ENCODE measurements at places on chromosomes 1 and 21.

GRCh38 chr1:154744352-154745035 lies 125.6 kb downstream of the KCNN3 start:
- no peak for DNase-seq

- no peak for DNase-seq
Observed at GRCh38 chr1:77655431-77655974, 27.0 kb downstream of the ZZZ3 start.

DNA sequence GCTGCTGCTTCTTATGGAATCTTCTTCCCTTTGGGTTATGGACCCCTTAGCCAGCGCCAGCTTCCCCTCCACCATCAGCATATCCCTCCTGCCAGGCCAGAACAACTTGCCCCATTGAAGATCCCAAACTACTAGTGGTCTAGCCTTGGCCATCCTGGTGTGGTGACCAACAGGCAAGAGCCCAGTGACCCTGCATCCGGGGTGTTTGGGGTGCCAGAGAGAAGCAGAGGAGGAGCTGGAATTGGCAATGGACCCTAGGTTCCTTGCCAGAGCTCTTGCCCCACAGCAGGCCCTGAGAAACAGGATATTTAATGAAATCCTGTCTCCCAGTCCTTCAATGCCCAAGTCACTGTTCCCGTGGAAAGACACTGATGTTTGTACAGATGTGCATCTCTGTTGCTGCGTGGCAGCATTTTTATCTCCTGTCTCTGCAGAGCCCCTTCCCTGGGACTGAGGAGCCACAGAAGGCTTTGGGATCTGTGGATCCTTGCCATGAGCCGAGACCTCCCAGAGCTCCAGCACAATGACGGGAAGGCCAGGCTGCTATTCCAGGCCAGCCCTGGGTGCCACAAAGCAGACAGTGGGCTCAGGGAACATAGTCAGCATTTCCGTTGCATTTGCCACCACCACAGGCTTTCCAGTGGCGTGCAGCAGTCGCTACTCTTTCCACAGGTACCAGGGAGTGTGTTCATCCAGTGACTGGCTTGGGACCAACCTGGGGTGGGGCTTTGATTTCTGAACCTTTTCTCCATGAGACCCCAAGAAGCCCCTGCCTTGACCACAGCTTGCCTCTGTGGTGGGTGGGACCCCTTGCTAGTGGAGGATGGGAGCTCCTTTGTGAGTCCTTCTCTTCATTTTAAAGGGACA lies 21.6 kb downstream of the NAV1 start:
- DNase-seq = no peak

DNA sequence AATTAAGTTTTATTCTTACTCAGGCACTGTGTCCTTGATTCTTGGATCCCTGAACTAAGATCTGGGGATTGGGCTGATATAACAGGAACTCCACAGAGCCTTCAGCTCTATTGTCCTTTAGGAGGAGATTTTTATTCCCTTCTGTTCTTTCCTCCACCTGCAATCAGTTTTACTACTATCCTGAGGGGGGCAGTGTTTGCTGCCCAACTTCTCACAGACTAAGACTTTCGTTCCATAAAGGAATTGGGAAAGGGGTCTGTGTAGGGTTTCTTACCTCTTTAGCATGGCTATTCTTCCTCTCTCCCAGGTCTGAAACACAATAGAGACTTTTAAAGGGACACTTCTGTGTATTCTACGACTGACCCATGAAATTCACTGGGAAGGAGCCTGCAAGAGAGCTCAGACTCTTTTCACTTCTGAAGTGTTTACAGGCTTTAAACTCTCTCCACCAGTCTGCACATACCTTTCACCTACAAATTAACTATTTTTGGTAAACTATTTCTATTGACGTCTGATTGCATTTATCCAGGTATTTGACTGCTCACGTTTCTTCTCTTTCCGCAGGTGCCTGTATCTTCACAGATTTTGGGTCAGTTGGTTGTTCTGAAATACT lies 103.3 kb upstream of the DEPDC1 start:
- DNase-seq = no peak

- no peak for DNase-seq
Observed at GRCh38 chr1:113178106-113178505, 105.1 kb downstream of the LRIG2 start.

DNA sequence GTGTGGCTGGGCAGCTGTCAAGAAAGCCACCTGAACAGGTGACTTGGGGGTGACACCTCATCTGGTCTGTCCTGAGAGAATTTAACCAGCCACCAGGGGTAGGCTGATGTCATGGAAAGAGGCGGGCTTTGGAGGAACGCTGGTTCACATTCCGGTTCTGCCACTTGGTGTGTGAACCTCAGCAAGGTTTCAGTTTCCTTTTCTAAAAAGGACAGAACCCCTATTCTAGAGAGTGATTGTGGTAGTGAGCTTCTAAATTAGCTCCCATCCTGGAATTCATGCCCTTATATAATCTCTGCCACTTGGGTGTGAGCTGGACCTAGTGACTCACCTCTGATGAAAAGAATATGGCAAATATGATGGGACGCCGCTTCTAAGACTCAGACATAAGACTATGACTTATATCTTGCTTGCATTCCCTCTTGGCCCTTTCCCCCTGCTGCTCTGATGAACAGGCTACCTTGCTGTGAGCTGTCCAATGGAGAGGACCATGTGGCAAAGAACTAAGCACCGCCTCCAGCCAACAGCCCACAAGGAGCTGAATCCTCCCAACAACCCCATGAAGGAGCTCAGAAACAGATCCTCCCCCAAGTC lies 332.1 kb downstream of the RRAGC start:
- DNase-seq = no peak

DNA sequence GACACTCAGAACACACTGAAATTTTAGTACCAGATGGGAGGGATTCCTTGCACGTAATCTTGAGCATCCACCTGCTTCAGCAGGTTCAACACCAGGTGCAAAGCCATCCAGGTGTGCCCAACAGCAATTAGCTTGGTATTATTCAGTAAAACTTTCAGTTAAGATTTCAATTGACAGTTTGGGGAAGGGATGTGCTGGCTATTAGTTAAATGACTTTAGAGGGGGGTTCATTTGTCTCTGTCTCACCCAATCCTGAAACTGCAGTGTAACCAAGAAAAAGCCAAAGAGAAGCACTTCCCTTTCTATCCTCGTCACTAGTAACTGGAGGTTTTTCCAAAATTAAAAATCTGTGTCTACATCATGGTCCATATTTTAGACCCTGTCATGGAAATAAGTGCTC lies 90.9 kb downstream of the PIK3R3 start:
- DNase-seq = no peak

DNA sequence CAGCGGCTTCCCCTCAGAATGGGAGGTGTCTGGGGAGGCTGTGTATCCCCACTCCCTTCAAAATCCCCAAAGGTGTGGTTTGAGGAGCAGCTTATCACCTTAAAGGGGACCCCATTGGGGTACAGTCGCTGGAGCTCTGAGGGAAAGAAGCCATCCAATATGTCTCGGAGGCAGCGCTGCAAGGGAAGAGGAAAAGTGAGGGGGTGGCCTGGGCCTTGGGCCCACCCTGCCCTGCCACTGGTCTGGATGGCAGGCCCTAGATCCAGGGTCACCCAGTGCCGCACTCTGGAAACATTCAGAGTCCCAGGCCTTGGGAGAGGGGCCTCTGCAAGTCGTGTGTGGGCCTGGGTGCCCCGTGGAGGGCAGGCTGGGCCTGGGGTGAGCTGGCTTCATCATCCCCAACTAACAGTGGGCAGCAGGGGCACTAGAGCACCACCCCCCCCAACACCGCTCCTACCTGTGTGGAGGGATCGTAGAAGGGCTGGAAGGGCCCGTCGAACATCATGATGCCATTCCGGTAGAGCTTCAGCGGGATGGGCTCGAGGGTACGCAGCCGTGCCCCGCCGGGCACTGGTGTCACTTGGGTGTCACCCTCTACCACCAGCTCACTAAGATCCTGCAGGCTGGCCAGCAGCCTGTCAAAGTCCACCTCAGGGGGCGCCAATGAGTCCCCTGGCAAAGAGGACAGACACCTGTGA lies 5.6 kb downstream of the SH3BGRL3 start:
- DNase-seq = no peak

- no peak for DNase-seq
Observed at GRCh38 chr21:31725202-31725839, 6.6 kb downstream of the SCAF4 start.

GRCh38 chr1:200029822-200030152 lies 2.3 kb downstream of the NR5A2 start:
- DNase-seq = no peak

DNA sequence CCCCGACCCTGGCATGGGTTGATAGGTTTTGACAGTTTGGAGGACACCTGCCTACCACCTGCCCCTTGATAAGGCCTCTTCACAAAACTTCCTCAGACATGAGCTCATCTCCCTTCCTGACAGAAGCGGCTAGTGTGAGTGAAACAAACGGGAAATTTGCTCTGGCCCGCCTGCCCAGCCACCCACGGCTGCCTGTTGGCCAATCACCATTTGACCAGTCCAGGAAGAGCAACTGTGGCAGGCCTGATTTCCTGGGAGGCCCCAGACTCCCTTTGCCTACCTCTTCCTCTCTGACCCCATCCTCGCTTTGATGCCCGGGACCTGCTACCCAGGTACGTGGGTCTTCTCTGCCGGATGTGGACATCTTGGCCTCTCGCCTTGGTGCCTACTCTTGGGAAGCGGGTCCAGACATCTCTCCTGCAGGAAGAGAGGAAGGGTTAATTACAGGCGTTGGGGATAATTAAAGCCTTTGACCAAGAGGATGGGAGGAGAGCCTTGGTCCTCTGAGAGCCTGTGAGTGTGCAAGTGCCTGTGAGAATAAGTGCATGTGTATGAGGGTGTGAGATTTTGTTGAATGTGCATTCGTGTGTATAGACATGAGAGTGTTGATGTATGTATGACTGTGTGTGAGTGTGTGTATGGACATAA lies 1.1 kb upstream of the EPHA2 start:
- DNase-seq = peak; percentile 7

DNA sequence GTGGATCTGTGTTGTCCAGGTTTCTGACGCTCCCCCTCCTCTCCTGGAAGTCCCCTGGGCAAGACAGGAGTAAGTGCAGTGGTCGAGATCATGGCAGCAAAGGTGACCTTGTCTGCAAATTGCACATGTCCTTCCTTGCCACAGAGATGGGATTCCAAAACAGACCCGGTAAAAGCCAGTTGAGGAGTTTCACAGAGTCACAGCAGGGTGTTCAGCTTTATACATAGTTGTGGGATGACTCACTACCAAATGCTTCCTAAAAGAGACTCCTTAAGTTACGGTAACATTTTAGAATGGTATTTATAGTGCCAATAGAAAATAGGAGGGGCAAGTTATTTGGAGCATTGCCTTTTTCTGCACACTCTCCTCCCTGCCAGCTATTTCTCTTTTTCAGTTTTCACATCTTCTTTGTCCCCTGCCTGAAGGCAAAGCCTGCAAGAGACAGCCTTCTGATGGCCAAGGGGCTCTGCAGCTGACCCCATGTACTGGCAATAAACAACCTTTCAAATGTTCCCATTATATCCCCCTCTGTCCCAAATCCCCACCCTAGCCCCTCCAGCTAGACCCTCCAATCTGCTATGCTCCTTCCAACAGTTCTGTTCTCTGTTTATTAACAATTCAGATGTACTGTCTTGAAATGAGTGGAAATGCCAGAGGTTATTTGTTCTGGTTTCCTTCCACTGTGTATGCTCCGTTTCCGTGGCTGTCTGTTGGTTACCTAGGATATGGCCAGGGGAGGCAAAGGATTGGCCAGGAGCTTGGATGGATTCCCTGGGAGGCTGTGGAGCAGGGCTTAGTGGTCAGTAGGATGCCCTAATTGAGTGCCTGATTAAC lies 115.0 kb downstream of the TGFB2 start:
- peak; percentile 33 for DNase-seq

DNA sequence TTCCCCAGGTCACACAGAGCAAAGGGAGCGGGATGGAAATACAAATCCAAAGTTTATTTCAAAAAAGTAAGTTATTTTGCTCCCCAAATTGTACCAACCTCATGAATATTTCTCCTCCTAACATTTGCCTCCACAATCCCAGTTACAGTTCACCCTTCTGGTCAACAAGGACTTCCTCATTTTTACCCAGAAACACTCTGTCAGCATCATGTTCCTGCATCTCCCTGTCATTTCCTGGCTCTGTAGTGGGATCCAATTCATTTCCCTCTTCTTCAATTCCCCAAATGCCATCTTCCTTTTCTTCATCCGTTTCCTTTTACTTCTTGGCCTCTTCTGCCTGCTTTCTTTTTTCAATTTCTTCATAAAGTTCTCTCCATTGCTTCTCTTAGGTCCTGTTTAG lies 32.0 kb upstream of the EPS15 start:
- DNase-seq = no peak

DNA sequence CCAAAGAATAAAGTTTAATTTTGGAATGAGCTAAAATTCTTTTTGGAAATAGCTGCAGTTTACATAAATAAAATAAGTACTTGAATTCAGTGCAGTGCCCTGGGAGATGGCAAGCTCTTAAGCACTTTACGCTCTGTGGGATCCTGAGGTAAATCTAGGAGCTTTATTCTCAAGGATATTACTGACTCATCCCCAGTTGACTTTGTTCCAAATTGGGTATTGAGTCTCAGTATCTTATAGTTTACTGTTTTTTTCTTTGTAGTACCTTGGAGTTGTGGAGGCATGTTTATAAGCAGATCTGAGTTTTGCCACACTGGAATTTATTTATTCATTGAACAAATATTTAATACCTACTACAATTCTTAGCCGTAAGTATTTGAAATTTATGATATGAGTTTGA lies 27.4 kb upstream of the HRNR start:
- DNase-seq = no peak

DNA sequence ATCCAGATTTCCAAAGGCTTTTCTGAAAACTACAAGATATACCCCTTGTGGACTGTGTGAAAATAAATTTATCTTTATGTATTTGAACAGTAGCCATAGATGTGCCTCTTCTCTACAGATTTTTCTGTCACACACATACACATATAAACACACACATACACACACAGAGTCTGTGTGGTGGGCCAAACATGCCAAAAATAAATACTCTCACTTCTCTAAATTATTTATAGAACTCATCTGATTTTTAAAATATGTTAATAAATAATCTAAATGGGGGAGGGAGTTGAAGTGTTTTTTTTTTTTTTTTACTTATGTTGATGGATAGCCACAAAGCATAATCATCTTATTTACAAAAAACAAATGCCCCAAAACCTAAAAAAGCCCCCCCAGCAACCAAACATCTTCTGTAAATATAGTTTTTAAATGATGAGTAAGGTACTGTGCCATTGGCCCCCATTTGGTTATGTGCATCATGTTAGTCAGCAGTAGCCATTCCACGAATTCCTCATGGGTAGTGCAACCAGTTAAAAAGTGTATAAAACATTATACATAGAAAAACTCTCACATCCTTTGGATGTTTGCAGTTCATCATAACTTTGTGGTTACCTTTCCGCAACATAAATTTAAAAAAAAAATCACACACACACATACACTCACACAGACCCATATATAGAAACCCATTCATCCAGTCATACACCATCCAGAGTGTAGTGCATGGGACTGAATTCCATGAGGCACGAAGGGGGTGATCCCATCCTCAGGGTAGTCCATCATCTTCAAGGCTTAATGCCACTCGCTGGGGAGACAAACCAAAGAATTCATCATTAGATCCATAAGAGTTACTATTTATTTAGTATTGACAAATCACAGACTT lies 8.2 kb upstream of the MAGOH start:
- DNase-seq = no peak

DNA sequence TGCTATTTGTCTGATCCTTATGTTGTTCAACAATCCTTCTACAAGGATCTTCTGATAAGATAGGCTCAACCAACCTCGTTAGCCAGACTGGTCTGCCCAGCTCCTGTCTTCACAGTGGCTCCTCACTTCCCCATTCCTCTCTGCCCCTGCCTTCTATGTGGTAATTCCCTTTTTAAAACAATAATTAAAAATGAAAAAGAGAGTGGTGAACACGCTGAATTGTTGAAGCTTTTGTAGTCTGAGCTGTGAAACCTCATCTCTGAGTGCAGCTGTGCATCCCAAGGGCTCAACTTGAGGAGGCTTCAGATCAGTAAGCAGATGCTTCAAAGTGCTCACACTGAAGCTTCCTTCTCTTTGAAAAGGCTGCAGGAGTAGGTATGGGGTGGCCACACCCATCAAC lies 70.7 kb upstream of the JUN start:
- no peak for DNase-seq

Data from hippocampal formation (tissue), 2 donors.